ENCODE measurements at places on chromosomes 11 and 22.

GRCh38 chr11:11858676-11859075, 16.9 kb downstream of the USP47 start:
- no peak for DNase-seq

DNA sequence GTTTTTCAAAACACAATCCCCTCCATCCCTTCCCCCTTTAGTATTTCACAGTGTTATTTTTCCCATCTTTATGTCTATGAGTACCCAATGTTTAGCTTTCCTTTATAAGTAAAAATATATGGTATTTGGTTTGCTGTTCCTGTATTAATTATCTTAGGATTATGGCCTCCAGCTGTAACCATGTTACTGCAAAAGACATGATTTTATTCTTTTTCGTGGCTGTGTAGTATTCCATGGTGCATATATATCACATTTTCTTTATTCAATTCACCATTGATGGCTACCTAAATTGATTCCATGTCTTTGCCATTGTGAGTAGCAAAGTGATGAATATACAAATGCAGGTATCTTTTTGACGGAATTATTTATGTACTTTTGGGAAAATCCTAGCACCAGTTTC, 346.4 kb upstream of the CNTN5 start:
- no peak for DNase-seq

GRCh38 chr11:1034001-1034400, 2.5 kb downstream of the MUC6 start:
- DNase-seq, result no peak

GRCh38 chr11:62444236-62444833, 25.5 kb downstream of the SCGB1A1 start:
- DNase-seq, result peak; percentile 11

DNA sequence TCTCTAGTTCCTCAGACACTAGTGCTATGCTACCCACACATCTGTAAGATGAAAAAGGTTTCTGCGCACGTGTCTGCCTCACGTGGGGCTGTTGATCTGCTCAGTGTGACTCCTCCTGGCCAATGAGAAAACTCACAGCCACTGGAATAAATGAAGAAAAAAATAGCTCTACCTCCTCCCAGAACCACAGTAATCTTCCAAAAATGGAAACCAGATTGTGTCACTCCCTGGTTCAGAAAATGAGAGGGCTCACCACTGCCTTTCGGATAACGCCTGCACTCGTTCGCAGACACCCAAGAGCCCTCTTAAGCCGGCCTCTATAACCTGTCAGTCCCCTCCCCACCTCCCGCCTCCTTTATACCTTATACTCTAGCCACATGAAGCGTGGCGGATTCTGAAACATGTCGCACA, 5.1 kb downstream of the APBB1 start:
- no peak for DNase-seq

DNA sequence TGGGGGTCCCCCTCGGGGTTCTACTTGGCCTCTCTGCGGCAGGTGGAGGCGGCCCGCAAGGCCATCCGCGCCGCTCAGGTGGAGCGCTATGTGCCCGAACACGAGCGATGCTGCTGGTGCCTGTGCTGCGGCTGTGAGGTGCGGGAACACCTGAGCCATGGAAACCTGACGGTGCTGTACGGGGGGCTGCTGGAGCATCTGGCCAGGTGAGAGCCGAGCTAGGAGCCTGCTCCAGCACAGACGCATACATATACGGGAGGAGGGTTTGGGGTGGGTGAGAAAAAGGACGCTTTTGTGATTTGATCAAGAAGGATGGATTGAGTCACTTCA, 415 bp downstream of the CENATAC start:
- no peak for DNase-seq

GRCh38 chr11:130428316-130429119, at the start of gene ADAMTS8:
Gene ADAMTS8 (minus strand): TSS chr11:130428609. CDS start chr11:130428286, 323 bp downstream.
- no peak for DNase-seq

DNA sequence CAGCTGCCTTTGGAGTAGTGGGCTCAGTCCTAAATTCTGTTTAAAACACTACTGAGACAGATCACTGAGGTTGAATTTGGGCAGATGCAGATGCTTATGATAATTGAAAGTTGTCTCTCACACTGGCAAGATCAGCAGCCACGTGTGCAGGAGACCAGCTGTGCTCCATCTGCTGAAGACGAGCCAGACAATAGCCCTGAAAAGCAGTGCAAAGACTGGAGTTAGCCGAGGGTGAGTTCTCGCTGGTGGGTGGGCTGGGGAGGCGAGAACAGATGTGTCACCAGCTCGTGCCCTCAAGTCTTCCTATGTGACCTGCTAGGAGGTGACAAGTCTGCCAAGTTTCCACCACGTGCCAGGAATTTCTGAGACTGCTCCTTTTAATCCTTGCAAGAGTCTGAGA, 661.3 kb upstream of the B3GAT1 start:
- no peak for DNase-seq

GRCh38 chr11:69111624-69112542, 43.9 kb upstream of the SMIM38 start:
- DNase-seq, result no peak

DNA sequence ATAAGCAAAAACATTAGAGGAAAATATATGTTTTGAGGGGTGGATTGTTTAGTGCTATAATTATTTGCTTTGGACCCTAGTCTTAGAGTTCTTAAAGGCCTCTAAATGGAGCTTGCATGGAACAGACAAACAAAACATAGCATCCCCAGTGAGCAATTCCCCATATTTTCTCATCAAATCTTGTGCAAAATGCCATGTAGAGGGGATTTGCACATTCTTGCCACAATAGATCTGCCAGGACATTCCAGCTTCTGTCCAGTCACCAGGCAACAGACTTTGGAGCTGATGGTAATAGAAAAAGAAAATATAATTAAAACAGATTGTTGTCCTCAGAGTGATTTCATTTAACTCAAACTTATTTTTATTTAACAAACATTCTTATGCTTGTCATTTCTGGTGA, 360.3 kb upstream of the PDGFD start:
- peak; percentile 25 for DNase-seq

DNA sequence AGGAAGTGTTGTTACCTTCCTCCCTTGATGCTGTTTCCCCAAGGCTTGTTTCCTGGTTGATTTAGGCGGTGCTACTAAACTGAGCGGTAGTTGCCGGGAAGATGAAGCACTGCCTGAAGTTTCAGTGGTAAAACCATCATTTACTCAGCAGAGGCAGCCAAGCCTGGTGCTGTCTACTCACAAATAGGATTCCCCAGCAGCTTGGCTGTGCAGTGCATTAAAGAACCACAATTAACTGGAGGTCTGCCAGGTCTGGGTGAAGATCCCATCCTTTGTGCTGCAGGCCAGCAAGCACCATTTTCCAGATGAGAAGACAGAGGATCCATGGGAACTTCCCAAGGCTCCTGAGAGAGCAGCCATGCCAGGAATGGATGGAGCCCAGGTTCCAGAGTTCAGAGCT, 231.9 kb upstream of the E2F8 start:
- DNase-seq, result peak; percentile 59

Data from NCI-H446 treated with DMSO at 0.1 percent for 48 hours (cell line).